ENCODE measurements at places on chromosomes 5 and 9.

DNA sequence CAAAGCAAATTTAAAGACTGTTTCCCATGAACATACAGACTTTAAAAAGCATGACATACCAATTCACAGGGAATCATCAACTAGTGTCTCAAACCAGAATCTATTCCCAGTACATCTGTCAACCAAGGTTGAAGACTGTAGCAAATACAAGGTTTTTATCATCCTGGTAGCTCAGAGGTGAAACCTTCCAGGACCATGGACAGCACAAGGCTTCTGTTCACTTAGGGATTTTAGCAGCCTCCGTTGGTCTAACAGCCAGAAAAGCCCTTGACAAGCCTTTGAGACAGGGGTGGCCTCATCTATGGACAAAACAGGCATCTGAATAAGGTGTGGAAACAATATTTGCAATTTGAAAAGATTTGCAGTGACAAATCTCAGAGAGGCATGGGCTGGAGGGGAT, 119.0 kb downstream of the TRIM32 start:
- DNase-seq = no peak

GRCh38 chr5:75265731-75266130, 29.1 kb upstream of the ANKRD31 start:
- no peak for DNase-seq

- peak; percentile 22 for DNase-seq
Measured at GRCh38 chr5:36875051-36875789, 1.3 kb upstream of the NIPBL start.

GRCh38 chr9:35568196-35568595, 36.9 kb upstream of the TESK1 start:
- no peak for DNase-seq

GRCh38 chr9:121692606-121693387, 41.4 kb downstream of the DAB2IP start:
- no peak for DNase-seq

DNA sequence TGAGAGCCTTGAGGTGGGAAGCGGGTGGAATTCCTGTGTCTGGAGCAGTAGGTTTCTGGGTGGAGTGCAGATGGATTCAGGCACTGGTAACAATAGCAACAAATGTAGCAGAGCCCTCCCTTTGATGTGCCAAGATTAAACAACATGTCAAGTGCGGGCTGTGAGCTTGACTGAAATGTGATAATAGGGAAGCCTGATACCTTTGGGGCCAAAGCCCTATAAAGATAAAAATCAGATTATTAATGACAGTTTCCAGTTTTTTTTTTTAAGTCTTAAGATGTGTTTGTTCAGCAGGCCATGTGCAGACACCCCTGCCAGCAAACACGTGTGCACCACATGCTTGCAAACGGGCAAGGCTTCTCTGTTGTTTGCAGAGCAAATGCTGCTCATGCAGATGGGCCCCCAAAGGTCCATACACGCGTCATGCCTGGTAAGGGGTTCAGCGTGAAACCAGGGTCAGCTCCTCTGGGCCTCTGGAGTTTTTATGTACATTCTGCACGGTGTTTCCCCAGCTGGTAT, 193.2 kb downstream of the GADD45G start:
- DNase-seq = no peak

DNA sequence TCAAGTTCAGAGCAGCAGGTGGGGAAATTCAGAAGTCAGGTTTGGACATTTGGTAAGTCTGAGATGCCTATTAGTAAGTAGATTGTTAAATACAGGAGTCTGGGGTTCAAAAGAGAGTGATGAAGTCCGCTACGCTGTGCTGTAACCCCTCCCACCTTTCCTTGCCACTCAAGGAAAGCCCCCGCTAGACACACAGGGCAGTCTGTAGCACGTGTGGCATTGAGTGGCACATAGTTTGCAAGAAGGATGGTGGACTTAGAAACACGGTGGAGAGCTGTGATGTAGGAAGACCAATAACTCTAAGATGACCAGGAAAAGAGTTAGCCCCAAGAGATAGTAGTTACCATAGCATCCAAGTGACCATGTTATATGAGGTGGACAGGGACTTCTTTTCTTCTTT, 44.7 kb upstream of the FSTL4 start:
- DNase-seq = no peak

- DNase-seq = no peak
Measured at GRCh38 chr5:72746736-72747135, 69.7 kb upstream of the TNPO1 start.

DNA sequence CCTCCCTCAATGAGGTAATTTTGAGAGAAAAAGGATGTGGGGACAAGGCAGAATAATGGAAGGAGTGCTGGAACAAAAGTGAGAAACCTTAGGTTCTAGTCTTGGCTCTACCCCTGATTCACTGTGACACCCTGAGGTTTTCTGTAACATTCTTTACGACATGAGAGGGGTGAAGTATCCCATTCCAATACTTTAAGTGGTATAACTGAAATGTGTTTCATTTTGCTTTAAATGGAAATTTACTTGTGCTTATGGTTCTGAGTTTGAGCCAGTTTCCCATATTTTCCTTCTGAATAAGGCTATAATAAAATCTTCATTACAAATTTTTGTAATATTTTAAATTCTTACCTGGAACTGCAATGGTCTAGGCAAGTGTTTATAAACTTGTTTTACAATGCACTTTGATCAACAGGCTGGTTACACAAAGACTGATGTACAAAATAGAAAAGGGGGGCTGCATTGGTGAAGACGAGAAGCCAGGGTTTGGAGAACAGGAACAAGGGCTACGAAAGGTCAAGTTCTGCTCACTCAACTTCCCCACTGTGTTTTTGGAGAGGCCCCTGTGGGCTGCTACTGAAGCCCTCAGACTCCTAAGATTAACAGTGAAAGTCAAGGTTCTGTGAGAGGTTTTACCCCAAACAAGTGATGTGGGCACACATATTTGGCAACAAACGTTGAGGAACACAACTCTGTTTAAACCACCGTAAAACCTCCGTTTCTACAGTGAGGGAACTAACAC, 171.9 kb upstream of the ELL2 start:
- DNase-seq = no peak

DNA sequence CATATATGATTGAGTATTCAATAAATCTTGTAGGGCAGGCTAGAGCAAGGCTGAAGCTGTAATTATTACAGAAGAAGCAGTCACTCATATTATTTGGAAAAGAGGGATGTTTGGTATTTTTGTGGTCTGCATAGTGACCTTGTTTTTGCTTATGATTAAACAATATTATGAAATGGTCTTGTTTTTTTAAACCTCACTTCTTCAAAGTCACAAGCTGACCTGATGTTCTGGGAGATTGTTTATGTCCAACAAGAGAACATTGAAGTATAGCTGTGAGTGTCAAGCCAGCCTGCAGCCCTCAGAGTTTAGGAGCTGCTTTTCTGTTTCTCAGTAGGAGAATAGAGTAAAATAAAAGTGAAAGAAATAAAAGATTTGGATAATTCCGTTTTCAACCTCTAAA, 342.2 kb downstream of the LRRC70 start:
- no peak for DNase-seq

- no peak for DNase-seq
Measured at GRCh38 chr9:34654323-34655051, 2.5 kb downstream of the IL11RA start.

DNA sequence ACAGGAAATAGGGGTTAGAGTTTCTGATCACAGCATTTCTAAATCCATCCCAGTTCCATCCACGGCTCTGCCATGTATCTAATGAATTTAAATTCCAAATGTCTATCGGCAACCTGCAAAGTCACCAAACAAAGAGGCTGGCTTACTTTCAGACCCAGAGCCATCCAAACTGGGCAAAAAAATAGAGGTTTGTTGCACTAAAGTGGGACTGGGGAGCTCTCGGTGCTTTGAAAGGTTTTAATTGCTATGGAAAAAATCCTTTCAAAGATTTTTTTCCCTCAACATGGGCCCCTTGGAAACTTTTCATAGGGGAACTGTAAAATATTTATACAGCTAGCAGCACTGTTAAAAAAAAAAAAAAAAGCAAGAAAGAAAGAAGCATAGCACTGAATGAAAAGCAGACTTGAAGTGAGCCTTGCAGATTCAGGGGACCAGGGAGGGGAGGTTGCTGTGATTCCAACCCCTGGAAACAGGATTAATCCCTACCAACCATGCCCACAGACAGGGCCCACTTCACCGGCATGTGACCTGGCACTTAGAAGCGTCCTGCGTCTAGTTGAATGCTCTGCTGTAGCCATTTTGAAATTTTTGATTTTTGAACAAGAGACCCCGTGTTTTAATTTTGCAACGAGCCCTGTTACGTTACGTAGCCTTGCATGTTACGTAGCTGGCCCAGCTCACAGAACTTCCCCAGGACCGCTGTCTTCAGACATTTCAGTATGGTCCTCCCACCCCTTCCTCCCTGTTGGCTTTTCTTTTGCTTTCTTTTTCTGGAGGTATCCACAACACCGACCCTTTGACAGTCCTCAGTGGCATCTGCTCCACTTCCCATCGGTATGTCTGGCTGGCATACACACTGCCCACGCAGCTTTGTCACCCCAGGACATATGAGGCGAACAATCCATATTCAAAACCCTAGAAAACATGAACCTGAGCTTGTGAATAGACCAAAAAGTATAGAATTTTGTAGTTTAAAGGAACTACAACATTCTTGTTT, 105.3 kb upstream of the NFIB start:
- DNase-seq = no peak

- DNase-seq = no peak
Measured at GRCh38 chr5:170405817-170406216, 16.6 kb upstream of the KCNMB1 start.

DNA sequence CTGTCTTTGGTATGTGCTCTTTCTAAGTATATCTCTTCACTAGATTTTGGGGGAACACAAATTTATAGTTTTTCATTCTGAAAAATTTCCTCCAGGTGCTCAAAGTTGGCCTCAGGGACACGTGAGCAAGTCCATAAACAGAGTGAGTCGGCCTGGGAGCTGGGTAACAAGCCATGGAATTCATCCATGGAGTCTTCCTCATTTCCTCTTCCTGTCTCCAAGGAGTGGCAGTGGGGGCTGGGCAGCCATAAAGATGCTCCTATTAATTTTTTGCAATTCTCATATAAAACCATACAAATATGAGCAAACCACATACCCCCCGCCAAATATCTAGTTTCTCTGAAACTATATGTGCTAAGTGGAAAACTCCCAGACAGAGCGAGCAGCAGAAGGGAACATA, 136.6 kb upstream of the OTULINL start:
- no peak for DNase-seq

GRCh38 chr9:136777359-136777758, 13.0 kb upstream of the LCN15 start:
- DNase-seq = no peak

DNA sequence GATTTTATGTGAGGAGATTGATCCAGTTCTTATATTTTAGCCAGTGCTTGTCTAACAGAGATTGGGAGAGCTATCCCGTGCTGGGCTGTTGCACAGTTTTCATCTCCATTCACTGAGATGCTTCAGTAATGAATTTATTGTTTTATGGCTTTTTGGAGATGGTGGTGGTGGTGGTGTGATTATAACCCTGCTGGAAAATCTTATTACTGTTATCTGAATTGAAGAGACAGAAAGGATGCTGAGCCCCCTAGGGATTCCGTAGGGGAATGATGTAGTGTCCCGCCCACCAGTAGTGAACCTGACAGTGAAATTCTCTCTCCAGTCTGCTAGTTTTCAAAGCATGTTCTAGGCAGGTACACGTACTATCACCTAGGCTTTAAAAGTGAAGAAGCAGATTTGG, 1.9 kb downstream of the RAI14 start:
- DNase-seq = no peak

- no peak for DNase-seq
Measured at GRCh38 chr5:140628711-140629110, 4.3 kb downstream of the CD14 start.

- DNase-seq = no peak
Measured at GRCh38 chr9:119009249-119009648, 360.0 kb downstream of the BRINP1 start.

- no peak for DNase-seq
Measured at GRCh38 chr5:124193371-124193789, 553.1 kb downstream of the ZNF608 start.

- no peak for DNase-seq
Measured at GRCh38 chr5:96565582-96566265, 96.5 kb upstream of the CAST start.

DNA sequence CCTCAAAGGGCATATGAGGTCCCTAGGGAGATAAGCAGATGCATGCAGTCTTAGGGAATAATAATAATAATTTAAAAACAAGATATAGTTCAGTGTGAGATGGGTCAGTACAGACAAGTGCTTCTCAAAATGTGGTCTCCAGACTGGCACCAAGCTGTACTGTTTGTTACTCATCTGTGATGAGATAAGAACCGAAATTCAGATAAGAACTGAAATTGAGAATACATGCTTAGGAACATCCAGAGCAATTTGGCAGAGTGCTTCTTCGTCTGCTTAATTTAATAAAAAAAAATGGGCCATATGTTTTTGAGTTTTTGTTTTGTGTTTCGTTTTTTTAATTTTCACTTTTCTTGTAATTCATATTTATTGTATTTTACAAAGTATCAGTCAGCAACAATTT, 86.5 kb upstream of the SGCD start:
- DNase-seq = no peak

DNA sequence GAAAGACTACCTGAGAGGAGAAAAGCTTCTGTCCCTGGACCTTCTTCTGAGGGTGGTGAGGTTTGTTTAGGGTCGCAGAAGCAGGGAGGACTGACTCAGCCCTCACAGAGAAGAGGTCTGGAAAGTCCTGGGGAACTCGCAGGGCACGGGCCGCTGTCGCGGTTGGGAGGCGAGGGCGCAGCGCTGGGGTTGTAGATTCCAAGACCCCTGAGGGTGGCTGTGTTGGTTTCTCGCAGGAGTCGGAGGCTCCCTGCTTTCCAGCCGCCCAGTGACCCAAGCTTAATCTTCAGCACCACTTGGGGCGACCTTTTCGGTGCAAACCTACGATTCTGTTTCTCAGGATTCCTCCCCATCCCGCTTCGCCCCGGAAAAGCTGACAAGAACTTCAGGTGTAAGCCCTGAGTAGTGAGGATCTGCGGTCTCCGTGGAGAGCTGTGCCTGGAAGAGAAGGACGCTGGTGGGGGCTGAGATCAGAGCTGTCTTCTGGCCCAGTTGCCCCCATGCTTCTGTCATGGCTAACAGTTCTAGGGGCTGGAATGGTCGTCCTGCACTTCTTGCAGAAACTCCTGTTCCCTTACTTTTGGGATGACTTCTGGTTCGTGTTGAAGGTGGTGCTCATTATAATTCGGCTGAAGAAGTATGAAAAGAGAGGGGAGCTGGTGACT, 482 bp downstream of the SLC27A6 start:
- DNase-seq = no peak

DNA sequence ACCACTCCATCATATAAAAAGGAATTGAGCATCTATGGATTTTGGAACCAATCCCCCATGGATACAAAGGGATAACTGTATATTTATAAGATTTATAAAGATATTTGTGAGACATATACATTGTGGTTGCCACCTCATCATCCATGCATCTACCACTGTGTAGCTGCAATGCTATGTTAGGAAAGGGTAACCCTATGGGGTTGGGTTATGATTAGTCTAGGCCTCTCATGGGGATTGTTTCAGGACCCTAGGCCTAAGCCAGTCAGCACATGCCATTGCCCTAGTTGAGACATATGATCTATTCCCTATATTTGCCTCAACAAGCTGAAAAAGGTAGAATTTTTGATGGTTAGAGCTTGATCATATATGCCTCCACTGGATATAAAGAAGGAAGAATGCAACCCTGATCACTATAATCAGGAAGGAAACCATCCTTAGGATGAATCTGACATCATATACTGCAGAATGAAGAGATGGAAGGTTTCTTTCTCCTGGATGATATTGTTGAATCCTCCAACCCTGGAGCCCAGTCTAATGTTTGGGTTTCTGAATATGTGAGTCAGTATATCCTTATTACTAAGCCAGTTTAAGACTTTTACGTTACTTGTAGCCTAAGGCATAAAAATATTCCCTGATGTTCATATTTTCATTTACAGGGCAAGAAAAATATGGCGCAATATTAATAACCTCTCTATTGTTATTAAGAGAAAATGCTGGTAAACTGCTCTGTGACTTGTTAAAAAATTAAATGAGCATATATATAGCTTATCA, 94.2 kb downstream of the ADAMTS19 start:
- DNase-seq = no peak
